ENCODE measurements at places on chromosomes 2 and 18.
A peak's percentile ranks its signal among the peaks of the same experiment; 100 is the strongest.

DNA sequence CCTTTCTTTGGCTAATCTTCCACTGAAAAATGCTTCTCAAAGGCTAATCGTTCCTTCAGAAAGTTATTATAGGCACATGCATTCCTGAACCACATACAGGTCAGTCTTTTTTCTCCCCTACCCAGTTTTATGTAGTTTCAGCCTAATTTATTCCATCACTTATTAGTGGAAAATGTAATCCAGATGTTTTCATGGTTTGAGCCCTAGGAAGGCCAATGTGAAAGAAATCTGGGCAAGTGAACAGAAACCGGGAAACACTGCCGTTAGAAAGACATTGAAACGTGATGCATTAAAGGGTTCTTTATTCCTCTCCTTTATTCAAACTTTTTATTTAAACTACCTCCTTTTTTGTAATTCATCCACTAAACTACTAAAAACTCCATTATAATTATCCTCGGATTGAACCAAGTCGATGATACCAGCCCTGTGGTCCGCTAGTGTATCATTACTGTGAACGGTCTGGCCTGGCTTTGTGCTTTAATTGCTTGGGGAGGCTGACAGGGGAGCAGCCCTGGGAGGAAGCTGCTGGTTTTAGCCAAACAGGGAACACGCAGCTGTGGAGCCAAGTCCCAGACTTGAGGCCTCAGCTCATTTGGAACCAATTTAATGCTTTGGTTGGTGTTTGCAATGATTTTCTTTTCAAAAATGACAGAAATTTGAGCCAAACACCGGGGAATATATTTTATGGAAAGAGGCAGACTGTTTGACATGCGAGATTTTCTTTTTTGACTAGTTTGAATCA lies 149.2 kb downstream of the ARHGAP28 start:
- DNase-seq = no peak

- no peak for DNase-seq
Measured at GRCh38 chr18:7980656-7981055, 413.5 kb downstream of the PTPRM start.

GRCh38 chr2:54570925-54571694 lies 115.0 kb downstream of the SPTBN1 start:
- DNase-seq = no peak

DNA sequence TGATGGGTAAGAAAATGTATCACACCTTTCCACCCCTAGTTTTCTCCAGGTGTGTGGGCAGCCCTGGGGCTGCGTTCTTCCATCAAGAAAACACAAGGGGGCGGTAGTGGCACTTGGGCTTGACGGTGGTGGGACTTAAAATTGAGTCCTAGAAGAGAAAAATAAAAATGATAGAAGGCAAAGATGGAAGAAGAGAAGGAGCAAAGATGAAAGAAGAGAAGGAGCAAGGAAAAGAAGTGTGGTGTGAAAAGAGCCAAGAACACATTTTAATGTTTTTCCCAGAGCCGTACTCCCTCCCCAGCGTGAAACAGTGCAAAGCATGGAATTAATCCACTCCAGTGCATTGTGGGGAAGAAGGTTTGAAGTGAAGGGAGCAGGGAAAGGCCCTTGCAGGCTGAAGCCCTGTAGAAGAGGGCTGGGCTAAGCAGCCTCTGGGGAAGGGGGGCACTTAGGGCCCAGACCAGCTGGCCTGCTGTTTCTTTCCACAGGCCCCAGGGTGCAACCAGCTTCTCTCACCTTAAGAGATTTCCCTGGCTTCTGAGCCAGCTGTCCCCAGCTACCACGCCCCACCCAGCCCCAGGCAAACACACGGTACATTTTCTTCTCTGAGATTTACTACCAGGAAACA lies 256.8 kb downstream of the RNF152 start:
- DNase-seq = peak; percentile 1

DNA sequence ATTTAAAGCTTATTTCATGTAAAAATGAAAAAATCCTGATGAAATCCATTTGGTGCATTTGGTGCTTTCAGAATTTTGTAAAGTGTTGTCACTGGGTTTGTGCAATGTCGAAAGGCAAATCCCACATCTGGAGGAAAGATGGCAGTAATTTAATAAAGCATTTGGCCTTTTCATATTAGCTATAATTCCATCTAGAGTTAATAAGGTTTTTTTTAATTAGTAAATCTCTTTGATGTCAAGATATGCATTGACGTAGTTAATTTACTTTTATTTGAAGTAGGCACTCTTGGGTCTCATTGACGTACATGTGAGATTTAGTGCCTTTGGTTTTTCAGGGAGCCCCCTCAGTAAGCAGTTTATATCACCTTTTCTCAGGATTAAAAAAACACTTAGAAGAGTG lies 12.3 kb upstream of the GAREM1 start:
- DNase-seq = no peak

Measured in hypothalamus (tissue), 51 donors.